Stimulated activated CD8-positive, alpha-beta memory T cell treated with anti-CD3 and anti-CD28 coated beads, Interleukin-15, amount 100 ng/mL, for 24 hours (primary cell): ENCODE measurements at places on chromosomes 7 and 10.

DNA sequence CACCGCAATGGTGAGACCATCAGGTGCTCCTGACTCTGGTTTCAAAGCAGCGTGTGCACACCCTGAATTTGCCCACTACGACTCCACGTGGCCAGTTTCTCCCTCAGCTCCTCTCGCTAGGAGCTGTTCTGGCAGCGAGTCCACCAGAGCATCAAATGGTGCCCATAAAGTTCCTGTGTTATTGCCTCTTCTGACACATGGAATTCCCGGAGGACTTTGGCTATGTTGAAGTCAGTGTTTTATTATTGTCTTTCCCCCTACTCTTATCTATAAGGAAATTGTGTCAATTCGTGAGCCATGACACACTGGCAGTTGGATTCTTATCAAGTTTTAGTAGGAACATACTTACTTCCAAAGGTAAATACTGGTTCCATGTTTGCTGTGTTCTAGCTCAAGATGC, 53.9 kb upstream of the NPVF start:
- no peak for DNase-seq

DNA sequence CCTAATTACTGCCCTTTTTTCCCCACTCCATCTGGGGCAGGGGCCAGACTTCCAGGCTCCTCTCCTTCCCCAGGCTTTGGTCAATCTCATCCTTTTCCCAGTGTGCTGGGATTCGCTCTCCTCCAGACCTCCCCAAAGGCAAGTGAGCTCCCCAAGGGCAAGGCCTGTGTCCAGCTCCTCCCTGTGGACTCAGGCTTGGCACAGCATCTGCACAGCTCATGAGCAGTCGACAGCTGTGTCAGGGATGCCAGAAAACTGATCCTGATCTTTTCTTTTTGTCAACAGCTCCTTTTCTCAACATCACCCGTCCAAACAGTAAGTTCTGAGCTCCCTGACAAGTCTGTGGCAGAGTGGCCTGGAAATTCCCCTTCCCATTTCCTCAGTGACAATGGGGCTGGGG, 67.1 kb downstream of the C10orf120 start:
- DNase-seq = no peak

- DNase-seq = no peak
These were observed 76.0 kb downstream of the SPDYE5 start for GRCh38 chr7:75567948-75568595.

- no peak for DNase-seq
These were observed 153.4 kb downstream of the ATE1 start for GRCh38 chr10:121774404-121774803.
